AG09309 (cell line): ENCODE measurements at places on chromosomes 2 and 18.

- DNase-seq = no peak
These were observed 60.4 kb downstream of the PDCL3 start for GRCh38 chr2:100623033-100623715.

GRCh38 chr2:204691911-204692510 lies 146.7 kb downstream of the PARD3B start:
- DNase-seq = peak; percentile 74

- DNase-seq = no peak
These were observed 13.6 kb downstream of the EFR3B start for GRCh38 chr2:25055376-25055920.

DNA sequence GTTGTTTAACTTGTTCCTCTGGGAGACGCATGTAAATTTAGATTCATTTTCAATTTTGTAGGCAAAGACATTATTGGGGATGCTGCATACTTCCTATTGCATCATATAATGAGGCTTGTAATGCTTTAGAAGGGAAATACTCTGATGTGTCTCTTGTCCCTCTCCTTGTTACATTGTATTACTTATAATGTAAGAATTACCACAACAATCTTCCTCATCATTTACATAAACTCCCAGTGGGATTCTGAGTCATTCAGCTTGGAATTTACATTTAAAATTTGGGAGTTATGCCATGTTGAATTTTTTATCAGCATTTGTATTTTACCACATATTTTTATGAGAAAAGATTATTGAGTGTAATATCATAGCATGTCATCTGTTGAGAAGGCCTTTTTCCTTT lies 963.4 kb upstream of the NRXN1 start:
- DNase-seq = peak; percentile 4

DNA sequence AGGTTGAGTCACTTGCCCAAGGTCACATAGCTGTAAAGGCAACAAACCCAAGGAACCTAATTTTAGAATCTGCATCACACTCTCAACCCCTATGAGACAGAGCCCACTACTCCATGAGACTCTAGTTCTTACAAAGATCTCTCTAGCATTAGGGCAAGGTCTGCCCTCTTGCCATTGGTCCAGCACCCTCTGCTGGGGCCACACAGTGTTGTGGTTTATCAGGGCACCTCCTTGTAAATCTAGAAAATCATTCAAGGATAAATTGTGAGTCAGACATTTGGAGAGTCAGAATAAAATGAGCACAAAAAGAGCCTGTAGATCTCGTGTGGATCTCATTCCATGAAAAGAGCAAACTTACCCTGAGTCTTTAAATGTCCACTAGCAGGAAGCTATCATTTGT lies 91.2 kb downstream of the SLC8A1 start:
- no peak for DNase-seq

GRCh38 chr2:136246086-136246669 lies 128.2 kb upstream of the CXCR4 start:
- no peak for DNase-seq

- DNase-seq = no peak
These were observed 106.0 kb downstream of the SETBP1 start for GRCh38 chr18:44786688-44787087.

GRCh38 chr2:215746887-215747615 lies 266.3 kb downstream of the MREG start:
- DNase-seq = no peak

DNA sequence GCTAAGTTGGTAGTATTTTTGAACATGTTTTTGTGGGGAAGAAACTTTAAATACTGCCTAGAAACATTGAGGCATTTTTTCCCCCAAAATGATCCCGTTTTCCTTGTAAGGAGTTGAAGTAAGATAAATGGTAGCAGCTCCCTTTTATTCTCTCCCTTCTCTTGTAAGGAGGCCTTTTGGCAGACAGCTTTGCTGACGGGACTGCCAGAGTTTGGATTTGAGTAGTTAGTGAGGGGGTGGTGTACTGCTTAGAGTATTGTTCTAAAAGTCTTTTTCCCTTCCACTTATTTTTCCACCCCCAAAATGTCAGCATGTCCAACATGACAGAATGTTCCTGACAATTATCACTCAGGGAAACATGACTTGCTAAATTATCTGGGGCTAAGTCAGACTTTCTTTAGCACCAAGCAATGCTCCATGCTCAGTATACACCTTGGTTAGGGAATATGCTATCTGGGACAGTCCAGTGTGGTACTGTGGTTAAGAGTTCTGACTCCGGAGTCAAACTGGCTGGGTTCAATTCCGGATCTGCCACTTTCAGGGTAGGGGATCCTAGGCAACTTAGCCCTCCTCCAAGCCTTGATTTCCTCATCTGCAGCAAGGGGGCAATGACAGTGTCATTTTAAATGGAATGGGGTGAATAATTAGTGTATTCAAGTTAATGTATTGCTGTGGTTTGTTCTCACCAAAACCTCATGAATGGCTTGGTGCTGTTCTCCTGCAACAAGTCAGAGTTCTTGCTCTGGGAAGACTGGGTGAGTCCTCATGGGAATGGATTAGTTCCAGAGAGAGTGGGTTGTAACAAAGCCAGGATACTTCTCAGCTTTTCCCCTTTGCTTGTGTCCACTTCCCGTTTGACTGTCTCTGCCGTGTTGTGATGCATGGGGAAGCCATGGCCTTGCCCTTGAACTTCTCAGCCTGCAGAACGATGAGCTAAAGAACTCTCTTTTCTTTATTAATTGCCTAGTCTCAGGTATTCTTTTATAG lies 116.2 kb downstream of the TANC1 start:
- no peak for DNase-seq
